ENCODE measurements at places on chromosomes 4 and X.

- DNase-seq: no peak
Measured at GRCh38 chr4:29046781-29047180, 1673.4 kb upstream of the PCDH7 start.

- peak; percentile 54 for DNase-seq
Measured at GRCh38 chr4:140250989-140251552, 97.1 kb upstream of the MAML3 start.

- DNase-seq: no peak
Measured at GRCh38 chr4:186058253-186058979, 10.5 kb upstream of the TLR3 start.

- DNase-seq: no peak
Measured at GRCh38 chr4:138565576-138565975, 323.4 kb upstream of the SLC7A11 start.

DNA sequence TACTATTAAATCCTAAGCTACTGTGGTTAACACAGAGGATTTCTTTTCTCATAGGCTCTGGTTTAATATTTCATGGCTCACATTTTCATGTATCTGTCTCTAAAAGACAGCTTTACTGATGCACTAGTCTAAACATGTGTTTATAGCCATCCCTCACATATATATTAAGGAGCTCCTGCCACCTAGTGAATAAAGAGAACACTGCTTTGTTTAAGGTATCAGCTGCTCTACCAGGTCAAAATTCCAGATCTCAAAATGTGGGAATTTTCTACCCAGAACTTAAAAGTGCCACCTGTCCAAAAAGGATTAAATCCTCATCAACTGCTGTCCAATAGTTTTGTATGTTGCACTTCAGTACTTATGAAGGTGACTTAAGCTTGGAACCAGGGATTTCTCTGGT is 188.5 kb upstream of the TEX13C start:
- DNase-seq: peak; percentile 48

GRCh38 chr4:186037692-186038658 is 31.0 kb upstream of the TLR3 start:
- DNase-seq: peak; percentile 76

- no peak for DNase-seq
Measured at GRCh38 chr4:55178226-55179005, 53.0 kb upstream of the KDR start.

DNA sequence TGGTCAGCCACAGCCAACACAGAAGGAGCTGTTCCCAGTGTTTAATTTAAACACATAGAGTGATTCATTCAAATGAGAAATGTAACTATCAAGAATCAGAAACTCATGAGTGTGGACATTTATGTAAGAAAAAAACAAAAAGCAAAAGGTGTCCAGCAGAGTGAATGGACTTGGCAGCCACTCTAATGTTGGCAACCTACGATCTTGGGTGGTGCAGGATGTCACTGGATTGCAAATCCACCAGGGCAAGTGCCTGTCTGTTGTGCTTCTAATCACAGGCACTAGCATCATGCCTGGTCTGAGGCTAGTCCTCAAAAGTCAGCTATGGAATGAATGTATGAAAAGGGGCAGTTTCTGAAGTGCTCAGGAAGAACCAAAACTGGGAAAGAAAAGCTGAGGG is 277.7 kb upstream of the CLNK start:
- DNase-seq: no peak

- DNase-seq: no peak
Measured at GRCh38 chr4:2082118-2082517, 23.0 kb downstream of the NAT8L start.

DNA sequence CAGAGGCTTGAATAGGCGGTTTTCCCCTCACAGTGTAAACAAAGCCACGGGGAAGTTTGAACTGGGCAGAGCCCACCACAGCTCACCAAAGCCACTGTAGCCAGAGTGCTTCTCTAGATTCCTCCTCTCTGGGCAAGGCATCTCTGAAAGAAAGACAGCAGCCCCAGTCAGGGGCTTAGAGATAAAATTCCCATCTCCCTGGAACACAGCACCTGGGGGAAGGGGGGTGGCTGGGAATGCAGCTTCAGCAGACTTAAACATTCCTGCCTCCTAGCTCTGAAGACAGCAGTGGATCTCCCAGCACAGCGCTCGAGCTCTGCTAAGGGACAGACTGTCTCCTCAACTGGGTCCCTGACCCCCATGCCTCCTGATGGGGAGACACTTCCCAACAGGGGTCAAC is 44.0 kb upstream of the USP38 start:
- no peak for DNase-seq

DNA sequence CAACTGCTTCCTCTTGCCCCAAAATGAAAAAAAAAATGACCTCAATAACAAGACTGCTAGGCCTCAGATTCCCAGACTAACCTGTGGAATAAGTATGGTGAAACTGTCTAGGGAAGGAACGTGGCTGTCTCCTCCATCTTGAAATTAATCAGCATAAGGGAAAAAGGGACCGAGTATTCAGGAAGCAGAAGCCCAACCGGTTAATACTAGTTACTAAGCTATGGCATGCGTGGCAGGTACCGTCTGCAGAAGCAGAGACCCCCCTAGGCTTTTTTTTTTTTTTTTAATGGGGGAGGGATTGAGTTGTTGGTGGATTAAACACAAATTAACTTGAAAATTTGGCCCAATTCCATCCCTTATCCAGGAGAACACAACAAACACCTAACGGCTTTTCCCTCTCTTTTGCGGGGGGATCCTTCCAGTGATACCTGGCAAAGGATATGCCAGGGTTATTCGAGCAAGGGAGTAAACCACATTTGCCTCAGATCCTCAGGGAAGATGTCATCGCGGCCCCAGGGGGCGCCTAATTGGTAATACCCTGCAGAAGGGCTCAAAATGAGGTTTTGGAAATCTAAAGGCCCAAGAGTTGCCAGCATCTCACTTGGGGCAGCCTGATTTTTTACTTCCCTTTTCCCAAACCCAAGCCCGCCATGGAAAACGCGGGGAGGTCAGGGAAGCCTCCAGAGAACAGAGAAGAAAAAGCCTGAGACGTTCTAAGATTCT is 893 bp downstream of the RLIM start:
- DNase-seq: peak; percentile 49

DNA sequence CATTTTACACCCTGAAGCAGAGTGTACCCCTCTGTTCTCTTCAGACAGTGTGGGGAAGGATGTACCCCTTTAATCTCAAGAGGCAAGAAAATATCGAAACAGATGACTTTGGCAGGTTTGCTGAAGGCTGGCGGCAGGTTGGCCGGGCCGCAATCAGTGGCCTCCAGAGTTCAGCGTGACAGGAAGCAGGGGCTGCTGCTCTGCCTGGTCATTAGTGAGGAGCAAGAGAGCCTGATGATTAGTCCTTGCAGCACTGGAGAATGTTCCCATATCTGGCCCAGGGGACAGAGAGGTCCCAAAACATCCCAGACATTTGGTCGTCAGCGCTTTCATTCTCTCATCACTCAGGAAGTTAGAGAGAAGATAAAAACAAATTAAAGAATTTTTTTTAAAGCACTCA is 352.8 kb downstream of the SPRY1 start:
- no peak for DNase-seq

DNA sequence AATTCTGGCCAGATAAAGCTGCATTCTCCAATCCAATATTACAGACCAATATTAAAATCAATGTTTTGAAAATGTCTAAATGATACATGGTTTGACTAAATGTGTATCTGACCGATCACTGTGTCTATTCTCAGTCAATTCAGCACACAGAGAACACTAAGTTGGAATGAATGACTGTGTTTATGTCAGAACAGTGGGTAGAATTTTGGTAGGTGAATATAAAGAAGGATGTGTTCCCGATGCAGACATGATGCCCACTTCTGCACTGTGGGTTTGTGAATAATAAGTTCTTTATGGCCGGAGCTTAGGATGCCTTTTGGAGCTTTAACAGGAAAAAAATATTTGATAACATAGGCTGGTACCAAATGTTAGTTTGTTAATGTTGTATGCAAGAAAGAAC is 113.2 kb upstream of the GIMD1 start:
- no peak for DNase-seq

GRCh38 chr4:13364653-13365052 is 119.5 kb downstream of the RAB28 start:
- no peak for DNase-seq

- DNase-seq: no peak
Measured at GRCh38 chrX:139776599-139776998, 68.6 kb upstream of the MCF2 start.

DNA sequence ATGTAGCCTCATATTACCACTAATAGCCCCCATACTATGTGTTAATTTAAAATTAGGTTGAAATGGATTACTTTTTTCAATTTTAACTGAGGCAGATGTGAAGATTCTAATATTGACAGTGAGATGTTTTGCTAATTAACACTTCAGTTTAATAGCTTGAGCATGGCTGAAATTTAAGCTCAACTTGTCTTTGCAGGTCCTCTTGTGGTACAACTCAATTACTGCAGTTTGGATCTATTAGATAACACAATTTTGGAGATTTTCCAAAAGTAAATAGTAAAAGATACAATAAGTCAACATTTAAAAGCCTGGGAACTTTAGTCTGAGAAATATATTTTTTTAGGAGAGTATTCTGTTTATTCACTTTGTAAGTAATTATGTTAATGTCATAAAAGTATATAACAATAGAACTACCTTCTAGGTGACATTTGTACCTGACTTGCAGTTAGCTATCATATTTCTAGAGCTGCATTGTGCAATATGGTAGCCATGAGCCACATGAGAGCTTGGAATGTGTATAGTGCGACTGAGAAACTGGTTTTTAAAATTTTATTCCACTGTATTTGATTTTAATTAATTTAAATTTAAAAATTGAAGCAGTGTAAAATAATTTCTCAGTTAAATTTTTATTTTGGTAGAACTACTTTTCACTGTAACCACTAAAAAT is 73.1 kb upstream of the FMR1 start:
- DNase-seq: peak; percentile 11

Measured in kidney tubule cell (primary cell).